ENCODE measurements at places on chromosomes 13 and 19.

- peak; percentile 57 for DNase-seq
These were observed at the start of gene MAP4K1 for GRCh38 chr19:38617764-38618589. MAP4K1 (minus strand) TSS chr19:38617953; CDS start chr19:38617895, 58 bp downstream.

DNA sequence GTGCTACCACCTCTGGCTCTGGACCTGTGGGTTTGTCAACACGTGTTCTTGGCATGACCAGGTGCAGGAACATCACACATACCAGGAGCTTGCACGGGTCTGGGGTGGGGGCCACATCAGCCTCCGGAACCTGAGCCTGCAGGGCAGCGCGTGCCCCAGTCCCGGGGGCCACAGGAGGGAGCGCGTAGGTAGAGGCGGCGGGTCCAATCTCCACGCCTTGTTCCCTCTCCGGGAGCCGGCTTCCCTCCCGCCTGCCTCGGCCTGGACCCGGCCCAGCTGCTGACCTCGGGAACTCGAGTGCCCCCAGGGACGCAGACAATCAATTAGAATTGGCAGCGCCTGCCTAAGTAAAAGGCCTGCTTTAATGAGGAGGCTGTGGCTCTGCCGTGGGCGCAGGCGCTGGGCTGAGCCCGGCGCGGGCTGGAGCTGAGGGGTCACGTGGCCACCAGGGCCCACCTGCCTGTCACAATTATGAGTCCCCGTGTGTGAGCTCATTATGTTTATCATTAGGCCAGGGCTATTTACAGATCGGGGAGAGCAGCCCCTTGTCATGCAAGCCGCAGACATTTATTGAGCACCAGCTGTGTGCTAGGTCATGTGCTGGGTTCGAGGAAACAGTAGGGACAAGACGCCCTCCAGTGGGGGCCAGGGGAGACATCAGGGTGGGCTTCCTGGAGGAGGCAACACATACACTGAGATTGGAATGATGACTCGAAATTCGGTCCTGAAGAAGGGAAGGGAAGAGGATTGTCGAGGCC is 32.2 kb upstream of the TNFAIP8L1 start:
- DNase-seq, result no peak

- no peak for DNase-seq
These were observed 238.8 kb upstream of the PCDH20 start for GRCh38 chr13:61654481-61654880.

DNA sequence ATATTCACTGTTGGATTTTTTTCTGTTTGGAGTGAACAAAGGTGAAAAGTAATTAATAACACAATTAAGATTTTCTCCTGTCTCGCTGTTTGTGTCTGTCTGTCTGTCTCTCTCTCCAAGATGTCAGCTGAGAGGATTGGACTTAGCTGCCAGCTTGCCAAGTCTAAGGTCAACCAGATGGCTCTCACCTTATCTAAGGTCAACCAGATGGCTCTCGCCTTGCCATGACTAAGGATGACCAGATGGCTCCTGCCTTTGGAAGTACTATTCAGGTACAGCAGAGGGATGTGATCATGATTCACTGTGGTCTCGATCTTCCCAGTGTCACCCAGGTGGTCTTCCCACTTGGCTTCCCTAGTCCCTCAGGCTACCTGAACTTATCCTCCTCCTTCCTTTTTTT is 1436.4 kb downstream of the UQCRFS1 start:
- no peak for DNase-seq

DNA sequence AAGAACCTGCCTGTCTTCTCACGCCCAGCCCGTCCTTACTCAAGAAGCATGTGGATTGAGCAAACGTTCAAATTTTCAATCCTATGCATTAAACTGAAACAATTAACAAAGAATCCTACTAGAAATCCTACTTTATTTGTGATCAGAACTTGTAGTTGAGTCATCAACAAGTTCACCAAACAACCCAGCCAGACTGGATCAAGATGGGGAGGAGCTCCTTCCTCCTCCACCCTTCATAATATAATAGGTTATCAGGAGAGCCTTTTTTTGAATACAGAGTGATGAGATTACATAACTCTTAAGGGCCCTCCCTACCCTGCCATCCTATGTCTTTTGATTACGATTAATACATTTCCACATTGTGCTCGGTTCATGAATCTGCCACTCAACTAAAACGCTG is 32.7 kb downstream of the SOX21 start:
- no peak for DNase-seq

DNA sequence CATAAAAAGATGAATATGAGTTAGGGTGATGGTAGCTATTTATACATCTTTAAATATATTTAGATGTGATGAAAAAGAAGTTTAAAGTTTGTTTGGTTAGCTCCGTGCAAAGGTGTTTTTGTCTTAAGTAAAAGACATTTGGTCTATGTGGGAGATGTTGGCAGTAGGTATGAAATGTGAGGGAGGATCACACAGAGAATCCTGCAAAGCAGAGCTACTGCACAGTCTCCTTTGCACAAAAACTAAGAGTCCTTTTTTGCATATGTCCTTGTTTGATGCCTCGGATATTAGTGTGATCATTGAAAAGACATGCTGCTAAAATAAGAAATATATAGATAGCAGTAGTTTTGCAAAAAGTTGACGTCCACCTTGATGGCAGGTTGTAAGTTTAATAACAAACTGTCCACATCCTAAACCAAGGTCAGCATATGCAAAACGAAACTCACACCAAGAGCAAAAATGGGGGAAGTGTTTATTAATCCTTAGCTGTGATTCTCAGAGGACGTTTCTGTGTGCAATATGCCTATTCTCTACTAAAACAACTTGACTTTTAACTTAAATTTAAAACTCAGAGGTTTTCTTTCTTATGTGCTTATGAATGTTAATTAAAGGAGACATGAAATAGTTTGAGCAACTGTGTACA is 870.1 kb downstream of the PCDH9 start:
- DNase-seq, result no peak

DNA sequence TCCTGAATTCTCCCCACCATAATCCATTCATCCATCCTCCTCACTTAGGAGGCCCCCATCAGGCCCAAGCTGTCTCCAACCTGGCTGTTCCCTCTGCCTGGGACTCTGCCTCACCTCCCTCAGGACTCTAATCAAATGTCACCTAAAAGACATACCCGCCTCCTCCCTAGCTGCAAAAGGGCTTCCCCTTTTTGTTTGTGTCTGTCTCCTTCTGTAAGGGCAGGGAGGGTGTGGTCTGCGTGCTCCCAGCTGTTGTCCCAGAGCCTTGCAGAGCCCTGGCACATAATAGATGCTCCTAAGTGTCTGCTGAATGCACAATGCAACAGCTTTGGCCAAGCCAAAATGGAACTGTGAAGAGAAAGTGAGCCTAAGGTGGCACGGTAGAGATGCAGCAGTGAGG is 4.4 kb downstream of the TRIR start:
- no peak for DNase-seq

- DNase-seq, result no peak
These were observed 708 bp upstream of the ERCC1 start for GRCh38 chr19:45424191-45425058.

- no peak for DNase-seq
These were observed 2.3 kb downstream of the MYH14 start for GRCh38 chr19:50205681-50206138.

DNA sequence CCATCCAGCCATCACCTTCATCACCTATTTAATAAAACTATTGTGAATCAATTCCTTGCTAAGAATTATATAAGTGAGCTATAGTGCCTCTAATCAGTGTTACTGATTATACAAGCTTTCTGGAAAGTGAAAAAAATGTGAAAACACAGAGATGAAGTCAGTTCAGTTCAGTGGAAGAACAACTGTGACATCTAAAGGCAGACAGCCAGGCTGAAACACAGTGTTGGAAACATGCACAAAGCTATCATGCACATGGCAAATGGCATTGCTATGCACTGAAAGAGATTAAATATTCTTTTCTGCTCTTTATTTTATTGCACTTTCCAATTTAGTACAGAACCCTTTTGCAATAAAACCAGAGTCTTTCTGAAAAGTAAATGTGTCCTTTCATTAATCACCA is 294.0 kb downstream of the RBM26 start:
- no peak for DNase-seq

GRCh38 chr13:27975564-27976361 is 6.6 kb upstream of the CDX2 start:
- no peak for DNase-seq

GRCh38 chr13:73860501-73860900 is 273.7 kb downstream of the KLF12 start:
- DNase-seq, result no peak

- DNase-seq, result no peak
These were observed 108.9 kb downstream of the RBM26 start for GRCh38 chr13:79297128-79297527.

DNA sequence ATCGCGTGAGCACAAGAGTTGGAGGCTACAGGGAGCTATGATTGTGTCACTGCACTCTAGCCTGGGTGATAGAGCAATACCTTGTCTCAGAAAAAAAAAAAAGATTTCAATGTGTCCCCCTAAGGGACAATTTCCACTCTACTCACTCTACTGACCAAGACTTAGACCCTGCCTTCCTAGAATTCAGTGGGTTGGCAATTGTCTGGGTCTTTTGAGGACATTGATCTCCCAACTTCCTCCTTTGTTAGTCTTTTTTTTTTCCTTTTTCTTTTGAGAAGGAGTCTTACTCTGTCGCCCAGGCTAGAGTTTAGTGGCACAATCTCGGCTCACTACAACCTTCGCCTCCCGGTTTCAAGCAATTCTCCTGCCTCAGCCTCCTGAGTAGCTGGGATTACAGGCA is 2.2 kb downstream of the SPTBN4 start:
- DNase-seq, result no peak

- no peak for DNase-seq
These were observed 35.1 kb downstream of the MTMR6 start for GRCh38 chr13:25252225-25252624.

GRCh38 chr19:23436944-23437343 is 41.7 kb upstream of the ZNF91 start:
- DNase-seq, result no peak

GRCh38 chr13:95603887-95604555 is 40.5 kb downstream of the DZIP1 start:
- no peak for DNase-seq

- DNase-seq, result no peak
These were observed 848 bp upstream of the CEBPA start for GRCh38 chr19:33302974-33303790.
